ENCODE measurements at places on chromosomes 2 and 18.

- no peak for DNase-seq
These were observed 217.8 kb upstream of the REV1 start for GRCh38 chr2:99707592-99707991.

GRCh38 chr2:212484563-212485080, 54.0 kb downstream of the ERBB4 start:
- no peak for DNase-seq

DNA sequence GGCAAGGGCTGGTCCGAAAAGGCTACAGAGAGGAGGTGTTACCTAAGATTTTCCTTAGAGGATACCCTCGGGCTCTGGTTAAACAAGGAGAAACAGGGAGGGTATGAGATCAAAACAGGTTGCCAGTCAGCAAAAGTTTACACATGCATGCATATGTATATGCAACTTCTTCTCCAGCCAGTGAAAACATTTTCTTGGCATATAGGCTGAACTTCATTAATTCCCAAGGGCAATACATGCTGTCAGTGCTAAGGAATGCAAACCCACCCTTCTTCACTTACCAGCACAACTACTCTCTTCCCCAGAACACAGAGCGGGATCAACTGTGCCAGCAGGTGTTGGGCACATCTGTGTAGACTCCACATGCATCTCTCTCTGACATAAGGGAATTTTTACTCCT, 176.0 kb downstream of the GFPT1 start:
- DNase-seq, result no peak

DNA sequence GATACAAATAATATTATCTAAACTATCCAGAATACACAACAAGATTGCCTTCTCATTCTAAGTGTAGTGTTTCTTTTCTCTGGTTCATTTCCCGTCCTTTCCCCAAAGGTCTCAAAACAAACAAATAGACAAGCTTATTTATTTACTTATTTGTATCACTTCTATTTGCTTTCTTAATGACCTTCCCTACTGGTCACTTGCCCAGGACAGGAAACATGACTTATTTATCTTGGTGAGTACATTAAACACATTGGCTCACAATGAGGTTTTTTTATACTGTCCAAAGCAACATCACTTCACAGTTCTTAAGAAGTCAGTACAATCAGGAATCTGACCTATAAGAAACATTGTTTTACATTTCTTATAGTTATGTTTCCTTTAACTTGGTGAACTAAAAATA, 123.3 kb upstream of the KYNU start:
- no peak for DNase-seq

DNA sequence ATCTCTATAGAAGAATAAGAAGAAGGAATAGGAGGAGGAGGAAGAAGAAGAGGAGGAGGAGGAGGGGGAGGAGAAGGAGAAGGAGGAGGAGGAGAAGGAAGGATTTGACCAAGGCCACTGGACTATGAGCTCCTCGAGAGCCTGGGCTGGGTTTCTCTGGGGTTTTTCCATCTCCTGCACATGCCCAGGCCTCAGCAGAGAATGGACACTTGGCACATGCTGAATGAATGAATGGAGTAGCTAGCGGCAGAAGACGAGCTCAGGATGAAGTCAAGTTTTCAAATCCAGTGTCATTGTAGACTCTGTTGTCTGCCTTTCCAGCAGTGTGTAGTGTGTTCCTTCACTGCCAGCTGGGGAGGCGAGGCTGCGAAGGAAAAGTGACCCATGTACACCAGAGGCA, 2.2 kb downstream of the MYO7B start:
- no peak for DNase-seq

DNA sequence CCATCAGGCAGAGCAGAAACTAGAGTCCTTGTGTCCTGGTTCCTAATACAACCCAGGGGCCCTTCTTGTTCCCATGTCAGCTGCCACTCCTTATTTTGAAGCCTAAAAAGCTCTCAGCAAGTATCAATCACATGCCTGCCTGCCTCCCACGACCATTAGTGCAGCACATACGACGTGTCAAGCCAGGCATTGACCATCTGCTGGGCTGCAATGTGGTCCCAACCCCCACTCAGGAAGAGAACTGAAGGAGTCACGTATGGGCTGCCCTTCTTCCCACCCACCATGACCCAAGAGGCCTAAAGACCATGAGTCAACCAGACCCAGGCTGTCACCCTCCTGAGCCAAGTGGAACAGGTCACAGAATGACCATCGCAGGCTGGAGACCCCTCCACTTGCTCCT, 98.8 kb downstream of the KLHL29 start:
- no peak for DNase-seq

- DNase-seq, result no peak
These were observed 130.6 kb downstream of the LNPK start for GRCh38 chr2:175871331-175872004.

DNA sequence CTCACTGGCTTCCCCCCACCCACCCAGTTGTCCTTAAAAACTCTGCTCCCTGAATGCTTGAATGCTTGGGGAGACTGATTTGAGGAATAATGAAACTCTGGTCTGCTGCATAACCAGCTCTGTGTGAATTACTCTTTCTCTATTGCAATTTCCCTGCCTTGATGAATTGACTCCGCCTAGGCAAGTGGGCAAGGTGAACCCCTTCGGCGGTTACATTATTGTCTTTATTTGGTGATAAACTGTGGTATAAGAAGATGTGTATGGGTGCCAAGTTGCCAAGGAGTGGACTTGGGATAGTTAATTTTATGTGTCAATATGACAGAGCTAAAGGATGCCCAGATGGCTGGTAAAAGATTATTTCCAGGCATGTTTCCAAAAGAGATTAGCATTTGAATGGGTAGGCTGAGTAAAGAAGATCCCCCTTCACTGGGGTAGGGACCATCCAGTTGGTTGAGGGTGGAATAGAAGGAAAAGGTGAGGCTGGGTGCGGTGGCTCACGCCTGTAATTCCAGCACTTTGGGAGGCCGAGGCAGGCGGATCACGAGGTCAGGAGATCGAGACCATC, 98.5 kb upstream of the HAAO start:
- no peak for DNase-seq

DNA sequence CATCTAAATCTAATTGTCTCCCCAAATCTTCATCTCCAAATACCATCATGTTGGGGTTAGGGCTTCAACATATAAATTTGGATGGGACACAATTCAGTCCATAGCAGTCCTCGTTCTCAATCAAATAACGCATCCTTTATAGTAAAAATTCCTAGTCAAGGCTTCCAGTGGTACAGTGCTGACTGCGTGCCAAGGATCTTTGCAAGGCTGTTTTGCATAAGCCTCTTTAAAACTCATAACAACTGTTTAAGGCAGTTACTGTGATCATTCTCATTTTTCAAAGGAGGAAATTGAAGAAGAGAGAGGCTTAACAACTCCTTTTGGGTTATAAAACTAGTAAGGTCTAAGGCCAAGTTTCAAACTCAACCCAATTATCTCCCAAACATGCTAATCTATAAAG, 666.9 kb downstream of the NYAP2 start:
- DNase-seq, result no peak

DNA sequence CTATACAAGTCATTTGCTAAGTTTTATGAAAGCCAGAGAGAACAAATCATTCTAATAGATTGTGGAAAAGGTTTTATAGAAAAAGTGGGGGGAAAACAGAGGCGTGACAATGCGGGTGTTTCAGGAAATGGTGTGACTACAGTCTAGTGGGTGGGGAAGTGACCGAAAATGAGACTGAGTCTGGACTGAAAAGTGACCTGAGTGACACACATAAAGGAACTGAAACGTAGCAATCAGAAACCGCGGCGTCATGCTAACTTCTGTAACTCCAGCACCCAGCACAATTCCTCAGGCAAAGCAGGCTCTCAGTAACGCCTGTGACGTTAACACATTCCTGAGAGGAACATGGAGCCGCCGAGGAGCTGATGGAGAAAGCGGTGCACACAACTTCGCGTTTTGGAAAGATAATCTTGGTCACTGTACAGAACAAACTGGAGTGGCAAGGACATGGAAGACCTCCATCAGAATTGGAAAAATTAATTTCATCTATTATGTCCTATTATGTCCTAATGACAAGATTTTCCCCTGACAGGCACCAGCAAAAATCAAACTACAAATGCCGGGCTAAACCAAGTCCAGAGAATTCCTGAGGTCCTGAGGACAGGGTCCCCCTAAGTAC, 1.4 kb upstream of the CD226 start:
- no peak for DNase-seq

GRCh38 chr2:8653485-8653884, 28.4 kb upstream of the ID2 start:
- no peak for DNase-seq

- DNase-seq, result no peak
These were observed 31.5 kb upstream of the SCG2 start for GRCh38 chr2:223633656-223634055.

GRCh38 chr18:376311-376710, 108.5 kb upstream of the THOC1 start:
- DNase-seq, result no peak

GRCh38 chr2:141311430-141311829, 819.4 kb downstream of the LRP1B start:
- DNase-seq, result no peak

DNA sequence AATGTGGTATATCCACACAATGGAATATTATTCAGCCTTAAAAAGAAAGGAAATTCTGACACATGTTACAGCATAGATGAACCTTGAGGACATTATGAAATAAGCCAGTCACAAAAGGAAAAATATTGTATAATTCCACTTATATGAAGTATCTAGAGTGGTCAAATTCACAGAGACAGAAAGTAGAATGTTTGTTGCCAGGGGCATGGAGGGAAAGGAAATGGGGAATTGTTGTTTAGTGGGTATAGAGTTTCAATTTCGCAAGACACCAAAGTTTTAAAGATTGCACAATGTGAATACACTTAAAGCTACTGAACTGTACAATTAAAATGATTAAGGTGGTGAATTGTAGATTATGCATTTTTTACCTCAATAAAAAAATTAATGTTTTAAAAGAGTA, 92.9 kb downstream of the TXNL1 start:
- no peak for DNase-seq

GRCh38 chr2:65177751-65178442, 48.0 kb upstream of the RAB1A start:
- DNase-seq, result no peak

- DNase-seq, result no peak
These were observed 40.1 kb upstream of the PTH2R start for GRCh38 chr2:208366215-208367127.

GRCh38 chr2:180662941-180663471, 317.4 kb upstream of the UBE2E3 start:
- no peak for DNase-seq

- DNase-seq, result no peak
These were observed 110.9 kb downstream of the PTRHD1 start for GRCh38 chr2:24682304-24682703.

DNA sequence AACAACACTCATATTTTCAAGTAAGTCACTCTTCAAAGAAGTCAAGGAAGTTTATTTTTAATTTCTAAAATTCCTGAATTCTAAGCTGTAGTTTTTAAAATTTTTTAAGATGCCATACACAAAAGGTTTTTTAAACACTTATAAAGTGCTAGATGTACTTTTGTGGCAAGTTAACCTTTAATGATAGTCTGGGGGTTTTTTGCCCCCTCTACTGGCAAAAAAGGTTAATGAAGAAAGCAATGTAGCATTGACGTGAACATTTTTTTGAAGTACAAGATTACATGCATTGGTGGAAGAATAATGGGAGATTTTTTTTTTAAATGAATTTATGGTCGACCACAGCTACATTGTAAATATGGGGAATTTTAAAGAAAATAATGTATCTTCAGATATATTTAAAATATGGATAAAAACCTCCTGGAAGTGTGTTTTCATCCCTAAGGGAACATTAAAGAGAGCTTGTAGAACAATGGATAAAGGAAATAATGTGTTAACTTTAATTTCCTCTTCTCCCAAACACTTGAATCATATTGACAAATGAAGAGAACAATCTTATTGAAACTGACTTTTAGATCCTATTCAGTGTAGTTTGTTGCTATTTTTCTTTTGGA, 12.6 kb downstream of the ITPRID2 start:
- DNase-seq, result no peak

DNA sequence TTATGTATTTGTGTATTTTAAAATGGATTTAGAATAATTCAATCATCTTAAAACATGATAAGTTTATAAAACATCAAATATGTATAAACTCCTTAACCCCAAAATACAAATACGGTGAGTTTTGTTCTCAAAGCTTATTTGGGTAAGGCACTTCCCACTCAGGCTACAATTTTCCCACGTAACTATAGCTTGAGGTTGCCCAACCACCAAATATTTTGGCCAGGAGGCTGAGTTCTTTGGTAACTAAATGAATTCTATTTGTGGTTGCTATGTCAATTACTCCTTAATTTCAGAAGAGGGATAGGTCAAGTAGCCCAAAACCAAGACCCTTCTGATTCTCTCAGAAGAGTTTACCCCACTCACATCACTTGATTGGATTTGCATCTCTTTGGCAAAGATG, 70.4 kb downstream of the MYL12B start:
- no peak for DNase-seq

GRCh38 chr2:101809698-101810097, 112.2 kb downstream of the MAP4K4 start:
- no peak for DNase-seq

- DNase-seq, result no peak
These were observed 428.4 kb upstream of the ZEB2 start for GRCh38 chr2:144948205-144948855.

DNA sequence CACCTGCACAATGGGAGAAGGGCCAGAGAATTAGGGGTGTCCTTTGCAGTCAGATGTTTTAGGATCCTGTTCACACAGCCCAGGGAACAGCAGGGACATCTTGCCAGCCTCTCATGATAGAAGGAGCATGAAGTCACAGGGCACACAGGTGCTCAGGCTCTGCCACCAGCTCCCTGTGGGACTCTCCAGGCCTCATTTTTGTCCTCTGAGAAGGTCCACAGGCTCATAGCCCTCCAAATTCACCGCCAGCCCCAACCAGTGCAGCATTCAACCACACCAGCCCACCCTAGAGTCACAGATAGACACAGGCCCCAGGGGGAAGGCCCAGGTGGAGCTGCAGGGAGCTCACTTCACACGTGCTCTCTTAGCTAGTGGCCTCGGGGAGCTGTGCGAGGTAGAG, 391.7 kb downstream of the TNS1 start:
- no peak for DNase-seq

DNA sequence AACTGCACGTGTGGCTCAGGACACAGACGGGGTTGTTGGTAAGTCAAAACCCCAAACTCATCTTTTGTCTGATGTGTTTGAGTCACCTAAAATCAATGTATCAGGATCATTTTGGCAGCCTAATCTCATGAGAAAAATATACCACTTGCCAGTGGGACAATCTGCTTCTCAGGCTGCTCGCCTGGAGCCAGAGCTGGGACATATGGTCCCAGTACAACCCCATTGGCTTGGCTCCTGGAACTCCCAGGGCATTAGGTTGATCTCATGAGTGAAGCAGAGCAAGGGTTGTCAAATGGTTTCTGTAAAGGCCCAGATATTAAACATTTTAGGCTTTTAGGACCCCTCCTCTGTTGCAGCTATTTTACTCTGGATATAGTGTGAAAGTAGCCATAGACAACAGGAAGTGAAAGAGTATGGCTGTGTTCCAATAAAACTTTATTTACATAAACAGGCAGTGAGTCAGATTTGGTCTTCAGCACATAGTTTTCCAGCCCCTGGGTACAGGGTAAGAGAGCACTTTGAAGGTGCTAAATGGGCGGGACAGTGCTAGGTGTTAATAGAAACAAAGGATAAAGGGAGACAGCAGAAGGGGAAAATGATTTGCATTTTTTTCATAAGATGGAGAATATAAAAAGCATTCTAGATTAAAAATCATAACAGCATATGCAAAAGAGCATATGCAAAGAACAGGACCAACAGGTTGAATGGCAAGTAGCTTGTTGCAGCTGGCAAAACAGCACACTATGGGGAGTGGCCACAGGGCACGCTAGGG, 290.8 kb downstream of the KCNS3 start:
- no peak for DNase-seq

GRCh38 chr2:108212671-108213070, 27.1 kb upstream of the SULT1C3 start:
- no peak for DNase-seq
